Stimulated activated CD8-positive, alpha-beta memory T cell treated with anti-CD3 and anti-CD28 coated beads, Interleukin-2, amount 100 ng/mL, for 1 hour (primary cell): ENCODE measurements at places on chromosomes 4 and X.

DNA sequence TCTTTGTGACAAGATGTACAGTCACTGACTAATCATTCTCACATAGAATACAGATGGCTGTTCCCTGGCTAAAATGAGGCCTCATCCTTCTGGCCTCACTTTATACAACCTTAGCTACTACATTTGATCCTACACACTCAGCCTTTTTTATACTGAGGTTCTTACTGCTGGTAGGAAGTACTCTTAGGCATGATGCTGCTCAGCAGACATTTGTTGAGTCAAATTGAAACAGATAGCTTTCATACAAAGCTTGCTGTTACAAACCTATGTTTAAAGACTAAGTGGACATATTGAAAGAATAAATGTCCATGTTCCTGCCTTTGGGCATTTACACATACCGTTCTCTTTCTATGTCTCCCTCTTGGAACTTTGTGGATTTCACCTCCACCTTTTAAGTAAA lies 154.9 kb downstream of the NPFFR2 start:
- no peak for DNase-seq

DNA sequence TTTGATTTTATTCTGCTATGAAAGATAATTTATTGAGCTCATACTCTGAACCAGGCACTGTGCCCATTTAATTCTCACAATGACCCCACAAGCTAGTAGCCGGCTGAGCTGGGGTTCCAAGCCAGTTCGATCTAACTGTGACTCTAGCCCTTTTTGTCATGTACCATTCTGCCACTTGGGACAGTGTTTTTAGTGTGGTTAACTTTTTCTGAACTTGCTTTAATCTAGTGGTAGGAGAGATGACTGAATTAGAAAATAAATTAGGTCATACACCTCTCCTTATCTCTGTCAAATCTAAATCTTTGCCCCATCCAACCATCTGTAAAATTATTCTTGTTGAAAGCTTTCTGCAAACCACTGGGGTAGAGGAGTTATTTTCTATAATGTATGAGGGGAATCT lies 136.0 kb downstream of the CBR4 start:
- no peak for DNase-seq

GRCh38 chr4:146511381-146511780 lies 10.4 kb downstream of the SLC10A7 start:
- no peak for DNase-seq

- no peak for DNase-seq
Measured at GRCh38 chr4:118344801-118345200, 8.0 kb downstream of the PRSS12 start.

GRCh38 chrX:15349046-15349445 lies 13.7 kb upstream of the PIGA start:
- no peak for DNase-seq
